ENCODE measurements at places on chromosomes 4 and X.

- no peak for DNase-seq
Observed at GRCh38 chr4:36414248-36414647, 132.8 kb downstream of the DTHD1 start.

- no peak for DNase-seq
Observed at GRCh38 chr4:151921386-151921785, 160.6 kb upstream of the GATB start.

GRCh38 chrX:46792810-46793188, 33.9 kb upstream of the SLC9A7 start:
- no peak for DNase-seq

GRCh38 chr4:183306811-183307210, 13.3 kb downstream of the CLDN22 start:
- DNase-seq = no peak

DNA sequence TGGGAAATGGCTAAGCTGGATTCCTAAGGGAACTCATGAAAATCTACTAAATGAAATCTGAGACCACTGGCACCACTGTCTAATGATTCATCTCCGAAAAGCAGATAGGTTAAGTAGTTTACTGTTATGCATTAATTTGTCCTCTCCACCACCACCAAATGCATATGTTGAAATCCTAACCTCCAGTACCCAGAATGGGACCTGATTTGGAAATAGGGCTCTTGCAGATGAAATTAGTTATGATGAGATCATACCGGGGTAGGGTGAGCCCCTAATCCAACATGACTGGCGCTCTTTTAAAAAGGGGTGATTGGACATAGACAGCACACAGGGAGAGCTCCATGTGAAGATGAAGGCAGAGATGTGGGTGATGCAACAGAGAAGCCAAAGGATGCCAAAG, 124.9 kb upstream of the GUCY1A1 start:
- DNase-seq = no peak

DNA sequence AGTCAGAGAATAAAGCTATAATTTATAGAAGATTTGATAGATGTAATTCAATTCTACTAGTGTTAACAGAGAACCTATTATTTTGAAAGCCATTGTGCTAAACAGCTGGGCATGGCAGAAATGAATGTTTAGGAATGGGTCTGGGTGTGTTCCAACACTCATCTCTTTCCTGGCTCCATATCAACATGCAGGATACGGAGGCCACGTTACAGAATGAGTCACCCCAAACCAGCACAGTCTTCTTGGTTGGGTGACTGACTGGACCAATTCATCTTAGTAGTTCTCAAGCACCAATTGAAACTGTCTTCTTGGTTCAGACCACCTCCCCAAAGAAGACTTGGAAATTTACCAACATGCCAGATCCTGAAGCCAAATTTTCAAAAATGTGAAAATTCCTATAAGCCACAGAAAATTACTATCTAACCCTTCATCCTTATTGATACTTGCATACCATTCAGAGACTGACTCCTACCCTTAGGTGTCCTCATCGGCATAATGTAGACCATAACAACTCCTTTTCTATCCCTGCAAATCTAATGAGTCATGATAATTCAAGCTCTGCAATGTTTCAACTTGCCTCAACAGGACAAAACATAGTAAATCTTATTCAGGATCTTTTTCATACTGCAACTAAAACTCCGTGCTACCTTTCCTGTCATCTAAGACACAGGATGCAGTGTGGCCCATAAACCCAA, 52.0 kb upstream of the ATOH1 start:
- no peak for DNase-seq
